GM04503 (cell line): ENCODE measurements at places on chromosomes 2 and 18.

DNA sequence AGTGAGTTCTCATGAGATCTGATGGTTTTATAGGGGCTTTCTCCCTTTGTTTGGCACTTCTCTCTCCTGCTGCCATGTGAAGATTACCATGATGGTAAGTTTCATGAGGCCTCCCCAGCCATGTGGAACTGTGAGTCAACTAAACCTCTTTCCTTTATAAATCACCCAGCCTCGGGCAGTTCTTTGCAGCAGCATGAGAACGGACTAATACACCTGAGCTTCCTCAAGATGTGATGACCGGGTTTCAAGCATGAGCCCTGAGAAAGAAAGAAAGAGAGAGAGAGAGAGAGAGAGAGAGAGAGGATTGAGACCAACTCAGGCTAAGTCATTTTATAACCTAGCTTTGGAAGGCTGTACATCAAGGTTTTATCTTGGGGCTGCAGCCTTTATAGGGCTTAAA is 167.7 kb upstream of the SERPINE2 start:
- DNase-seq, result no peak

DNA sequence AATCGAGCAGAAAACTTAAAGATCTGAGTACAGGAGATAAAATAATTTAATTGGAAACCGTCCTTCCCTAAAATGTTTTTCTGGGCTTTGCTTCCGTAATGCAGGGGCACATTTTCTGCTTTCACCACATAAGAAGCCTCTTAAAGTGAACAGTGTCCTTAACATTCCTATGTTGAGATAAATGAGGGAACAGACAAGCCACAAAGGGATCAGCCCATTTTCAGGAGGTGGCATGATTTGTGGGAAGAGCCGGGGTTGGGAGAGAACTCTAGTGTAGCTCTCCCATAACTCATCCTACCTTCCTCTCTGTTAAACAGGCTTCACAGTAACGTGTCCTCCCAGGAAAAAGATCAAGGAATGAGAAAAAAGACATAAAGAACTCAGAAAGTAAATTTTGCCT is 56.9 kb upstream of the ACVR1C start:
- no peak for DNase-seq

- no peak for DNase-seq
Observed at GRCh38 chr2:230868947-230869913, 4.5 kb downstream of the ITM2C start.

GRCh38 chr2:225207043-225207442 is 164.8 kb upstream of the DOCK10 start:
- DNase-seq, result no peak

- no peak for DNase-seq
Observed at GRCh38 chr2:15120631-15121030, 440.5 kb downstream of the NBAS start.

DNA sequence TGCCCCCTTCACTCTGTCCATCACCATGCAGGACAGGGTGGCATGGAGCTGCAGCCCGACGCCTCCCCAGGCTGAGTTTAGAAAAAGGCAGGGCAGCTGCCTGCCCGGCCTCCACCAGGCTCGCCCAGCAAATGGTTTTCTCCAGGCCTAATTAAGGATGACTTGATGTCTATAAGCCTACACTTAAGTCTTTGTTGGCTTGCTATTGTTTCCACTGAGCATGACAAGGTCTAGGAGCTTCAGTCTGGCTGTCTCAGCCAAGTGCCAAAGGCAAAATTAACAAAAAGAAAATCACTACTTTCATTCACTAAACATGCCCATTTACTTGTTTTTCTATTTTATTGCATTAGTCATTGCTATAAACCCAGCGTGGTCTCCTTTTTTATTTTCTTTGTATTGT is 372.2 kb downstream of the INSIG2 start:
- no peak for DNase-seq

- no peak for DNase-seq
Observed at GRCh38 chr2:36530983-36531354, 67.0 kb downstream of the FEZ2 start.

DNA sequence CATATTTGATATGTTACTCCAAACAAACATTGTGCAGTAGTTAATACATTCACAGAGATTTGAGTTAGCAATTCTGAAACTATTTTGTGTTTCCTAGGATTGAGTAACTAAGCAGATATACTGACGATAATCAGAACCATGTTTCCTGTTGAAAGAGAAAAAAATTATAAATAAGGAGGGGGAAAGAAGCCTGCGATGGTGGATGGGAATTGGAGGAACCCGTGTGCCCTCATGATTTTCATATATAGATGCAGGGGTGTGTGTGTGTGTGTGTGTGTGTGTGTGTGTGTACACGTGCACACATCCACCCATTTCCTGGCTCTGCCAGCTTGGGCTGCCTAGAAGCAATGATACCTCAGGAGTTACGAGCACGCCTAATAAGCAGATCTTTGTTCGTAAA is 56.9 kb downstream of the LPIN2 start:
- DNase-seq, result no peak

- peak; percentile 16 for DNase-seq
Observed at GRCh38 chr2:61853086-61853846, 594 bp downstream of the FAM161A start.

DNA sequence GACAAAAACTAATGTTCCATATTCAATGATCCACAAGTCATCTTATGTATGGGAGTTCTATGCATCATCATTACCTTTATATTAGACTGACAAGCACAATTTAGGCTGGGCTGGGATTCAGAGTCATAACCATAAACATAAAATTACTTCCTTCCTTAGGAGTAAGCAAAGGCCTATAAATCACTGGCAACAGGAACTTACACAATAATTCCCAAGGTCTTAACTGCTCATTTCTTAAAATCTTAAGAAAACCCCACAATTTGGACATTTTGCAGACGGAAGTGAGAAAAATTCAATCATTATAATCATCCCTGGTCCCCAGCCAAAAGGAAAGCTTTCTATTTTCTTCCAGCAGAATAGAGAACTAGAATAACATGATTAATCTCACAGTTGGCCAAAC is 232.3 kb downstream of the DYM start:
- DNase-seq, result no peak

GRCh38 chr18:8153887-8154583 is 455.2 kb upstream of the RAB12 start:
- peak; percentile 72 for DNase-seq

DNA sequence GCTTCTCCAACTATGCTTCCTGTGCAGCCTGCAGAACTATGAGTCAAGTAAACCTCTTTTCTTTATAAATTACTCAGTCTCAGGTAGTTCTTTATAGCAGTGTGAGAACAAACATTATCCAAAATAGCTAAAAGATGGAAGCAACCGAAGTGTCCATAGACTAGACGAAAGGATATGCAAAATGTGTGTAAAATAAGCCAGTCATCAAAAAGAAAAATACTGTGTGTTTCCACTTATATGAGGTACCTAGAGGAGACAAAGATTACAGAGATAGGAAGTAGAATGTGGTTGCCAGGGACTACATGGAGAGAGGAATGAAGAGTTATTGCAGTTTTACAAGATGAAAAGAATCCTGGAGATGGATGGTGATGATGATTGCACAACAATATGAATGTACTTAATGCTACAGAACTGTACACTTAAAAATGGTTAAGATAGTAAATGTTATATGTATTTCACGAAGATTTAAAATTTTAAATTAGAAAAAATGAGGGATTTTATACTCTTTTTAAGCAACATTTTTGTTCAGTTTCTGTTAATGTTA is 99.3 kb upstream of the FN1 start:
- no peak for DNase-seq

DNA sequence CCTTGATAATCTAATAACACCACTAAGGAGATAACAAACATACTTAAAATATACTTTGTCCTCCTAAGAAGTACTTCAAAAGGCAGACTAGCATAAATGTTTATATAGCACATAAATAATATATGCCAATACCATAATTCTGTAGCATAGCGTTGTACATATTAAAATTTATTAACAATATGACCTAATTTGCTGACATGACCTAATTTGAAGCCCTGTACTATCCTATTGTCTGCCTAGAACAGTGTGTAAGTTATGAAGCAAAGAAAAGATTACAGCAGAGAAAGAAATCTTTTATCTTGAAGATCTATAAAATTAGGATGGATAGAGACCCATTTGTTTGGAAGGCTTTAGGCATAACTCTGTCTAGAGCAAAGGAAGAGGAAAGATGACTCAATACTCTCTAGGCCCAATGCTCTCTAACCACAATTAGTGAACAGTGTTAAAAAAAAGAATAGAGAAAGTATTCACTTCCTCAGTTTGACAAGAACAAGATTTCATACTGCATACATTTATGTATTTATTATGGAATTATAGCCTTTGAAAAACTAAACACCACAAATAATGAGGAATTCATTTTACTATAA is 231.3 kb downstream of the ZRANB3 start:
- DNase-seq, result no peak

- DNase-seq, result no peak
Observed at GRCh38 chr18:73110307-73110706, 242.5 kb upstream of the NETO1 start.

- no peak for DNase-seq
Observed at GRCh38 chr2:96316999-96317398, 8.1 kb upstream of the ITPRIPL1 start.

- no peak for DNase-seq
Observed at GRCh38 chr2:85796341-85797262, 42.8 kb downstream of the ATOH8 start.

DNA sequence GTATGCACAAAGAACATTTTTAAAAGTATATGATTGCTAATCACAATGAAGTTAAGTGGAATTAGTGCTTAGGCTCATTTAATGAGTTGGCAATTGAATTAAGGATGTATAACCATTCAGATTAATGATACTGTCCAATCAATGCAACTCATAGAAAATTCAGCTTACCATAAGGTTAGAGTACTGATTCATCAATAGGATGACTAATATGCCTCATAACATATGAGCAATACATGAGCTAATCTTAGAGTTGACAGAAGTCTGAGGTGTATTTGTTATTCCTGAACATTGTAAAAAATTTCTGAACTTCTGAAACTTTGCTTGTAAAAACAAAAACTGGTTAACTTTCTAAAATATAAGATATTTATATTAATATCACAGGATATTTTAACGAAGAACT is 118.3 kb upstream of the NETO1 start:
- DNase-seq, result no peak

DNA sequence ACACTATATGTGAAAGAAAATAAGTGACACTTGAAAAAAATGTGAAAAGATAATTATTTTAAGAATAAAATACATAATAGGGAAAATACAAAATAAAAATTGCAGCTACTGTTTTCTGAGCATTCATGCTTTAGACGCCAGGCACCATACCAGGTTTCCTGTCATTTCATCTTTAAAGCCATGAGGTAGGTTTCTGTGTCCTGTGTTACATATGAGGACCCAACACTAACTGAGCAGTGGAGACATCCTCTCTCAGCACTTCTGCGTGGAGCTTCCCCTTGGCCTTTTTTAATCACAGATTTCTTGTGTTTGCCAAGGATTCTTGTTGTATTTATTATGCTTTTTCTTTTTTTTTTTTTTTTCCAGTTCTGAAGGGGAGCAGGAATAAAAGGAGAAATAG is 117.3 kb downstream of the FAM117B start:
- DNase-seq, result no peak

- DNase-seq, result no peak
Observed at GRCh38 chr2:6081955-6082624, 389.9 kb downstream of the SOX11 start.

DNA sequence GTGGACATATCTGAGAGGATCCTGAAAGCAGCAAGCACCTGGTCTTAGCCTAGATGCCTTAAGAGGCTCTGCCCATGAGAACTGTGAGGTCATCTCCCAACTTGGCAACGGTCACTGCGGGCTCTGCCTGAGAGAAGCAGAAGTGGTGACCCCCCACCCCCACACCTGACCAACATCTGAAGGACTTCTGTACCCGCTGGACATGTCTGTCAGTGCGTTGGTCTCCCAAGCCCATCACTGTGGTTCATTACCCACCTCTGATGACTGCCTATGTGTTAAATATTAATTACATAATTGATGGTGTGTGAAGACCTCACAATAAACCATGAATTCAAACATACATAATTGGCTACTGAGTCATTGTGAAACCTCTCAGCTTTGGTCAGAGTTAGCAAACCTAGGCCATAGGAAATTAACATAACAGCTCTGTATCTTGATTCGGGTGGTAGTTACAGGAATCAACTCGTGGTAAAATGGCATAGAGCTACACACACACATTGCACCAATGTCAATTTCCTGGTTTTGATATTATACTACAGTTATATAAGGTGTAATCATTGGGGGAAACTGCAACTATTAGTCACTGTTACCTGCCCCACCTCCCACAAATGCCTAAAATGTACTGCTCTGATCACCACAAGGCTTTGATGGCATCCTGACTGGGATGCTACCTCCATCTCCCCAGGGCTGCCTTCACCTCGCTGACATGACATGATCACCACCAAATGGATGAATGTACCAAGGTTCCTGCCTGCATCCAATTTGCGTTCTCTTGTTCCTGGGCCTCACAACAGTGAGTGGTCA is 4.3 kb upstream of the GALNT1 start:
- no peak for DNase-seq

GRCh38 chr2:137021763-137022162 is 256.4 kb downstream of the THSD7B start:
- DNase-seq, result no peak

DNA sequence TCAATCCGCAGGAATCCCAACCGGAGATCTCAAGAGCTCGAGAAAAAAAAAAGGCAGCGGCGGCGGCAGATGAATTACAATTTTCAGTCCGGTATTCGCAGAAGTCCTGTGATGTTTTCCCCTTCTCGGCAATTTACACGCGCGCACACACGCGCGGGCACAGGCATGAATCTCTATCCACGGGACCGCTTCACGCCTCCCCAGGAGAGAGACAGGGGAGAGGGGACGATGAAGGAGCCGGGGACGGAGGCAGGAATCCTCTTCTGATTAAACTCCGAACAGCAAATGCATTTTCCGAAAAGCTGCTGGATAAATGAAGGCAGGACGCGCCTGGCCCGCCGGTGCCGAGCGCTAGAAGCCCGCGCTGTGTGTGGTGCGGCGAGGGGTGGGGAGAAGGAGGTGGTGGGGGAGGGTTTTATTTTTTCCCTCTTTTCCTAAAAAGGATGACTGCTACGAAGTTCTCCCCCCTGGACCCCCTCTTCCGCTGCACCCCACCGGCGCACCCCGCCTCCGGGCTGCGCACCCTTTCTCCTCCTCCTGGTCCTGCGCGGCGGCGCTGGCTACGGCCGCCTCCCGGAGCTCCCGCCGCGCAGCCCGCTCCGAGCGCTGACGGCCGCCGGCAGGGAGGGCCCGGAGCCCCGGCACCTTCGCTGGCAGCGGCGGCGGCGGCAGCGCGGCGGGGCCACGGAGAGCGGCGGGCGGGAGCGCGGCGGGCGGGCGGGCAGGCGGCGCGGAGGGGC is at the start of gene BCL2:
Gene BCL2 (minus strand): TSS at position 387 of the 740 bp plus-strand sequence.
- DNase-seq, result no peak

- DNase-seq, result no peak
Observed at GRCh38 chr2:71567625-71568024, 114.3 kb downstream of the DYSF start.

GRCh38 chr2:207475546-207475945 is 54.2 kb upstream of the CREB1 start:
- DNase-seq, result no peak
